ENCODE measurements at places on chromosomes 7 and 10. TPM values are rescaled to one million over a fixed set of nuclear protein-coding genes. Genes with fewer than 3 reads are reported as not detected.

Gene NRP1
- 39.6 TPM for total RNA-seq

Gene RSPH10B2
- total RNA-seq: not detected

DNA sequence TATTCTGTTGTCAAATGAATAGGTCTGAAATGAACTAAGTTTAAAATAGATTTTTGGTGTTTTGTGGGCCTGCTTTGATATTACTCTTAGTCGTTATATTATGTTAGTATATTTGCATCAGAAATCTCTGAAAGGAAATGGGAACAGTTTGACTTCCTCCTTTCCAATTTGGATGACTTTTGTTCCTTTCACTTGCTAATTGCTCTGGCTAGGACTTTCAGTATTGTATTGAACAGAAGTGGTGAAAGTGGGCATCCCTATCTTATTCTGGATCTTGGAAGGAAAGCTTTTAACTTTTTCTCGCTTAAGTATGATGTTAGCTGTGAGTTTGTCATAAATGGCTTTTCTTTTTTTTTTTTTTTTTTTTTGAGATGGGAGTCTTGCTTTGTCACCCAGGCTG lies 273.6 kb upstream of the DKK1 start:
- DNase-seq: no peak

GRCh38 chr7:99562832-99563231 lies 4.4 kb downstream of the ZNF655 start:
- peak; percentile 97 for DNase-seq

- DNase-seq: peak; percentile 89
These were observed 77.7 kb downstream of the ITGB8 start for GRCh38 chr7:20408467-20408826.

DNA sequence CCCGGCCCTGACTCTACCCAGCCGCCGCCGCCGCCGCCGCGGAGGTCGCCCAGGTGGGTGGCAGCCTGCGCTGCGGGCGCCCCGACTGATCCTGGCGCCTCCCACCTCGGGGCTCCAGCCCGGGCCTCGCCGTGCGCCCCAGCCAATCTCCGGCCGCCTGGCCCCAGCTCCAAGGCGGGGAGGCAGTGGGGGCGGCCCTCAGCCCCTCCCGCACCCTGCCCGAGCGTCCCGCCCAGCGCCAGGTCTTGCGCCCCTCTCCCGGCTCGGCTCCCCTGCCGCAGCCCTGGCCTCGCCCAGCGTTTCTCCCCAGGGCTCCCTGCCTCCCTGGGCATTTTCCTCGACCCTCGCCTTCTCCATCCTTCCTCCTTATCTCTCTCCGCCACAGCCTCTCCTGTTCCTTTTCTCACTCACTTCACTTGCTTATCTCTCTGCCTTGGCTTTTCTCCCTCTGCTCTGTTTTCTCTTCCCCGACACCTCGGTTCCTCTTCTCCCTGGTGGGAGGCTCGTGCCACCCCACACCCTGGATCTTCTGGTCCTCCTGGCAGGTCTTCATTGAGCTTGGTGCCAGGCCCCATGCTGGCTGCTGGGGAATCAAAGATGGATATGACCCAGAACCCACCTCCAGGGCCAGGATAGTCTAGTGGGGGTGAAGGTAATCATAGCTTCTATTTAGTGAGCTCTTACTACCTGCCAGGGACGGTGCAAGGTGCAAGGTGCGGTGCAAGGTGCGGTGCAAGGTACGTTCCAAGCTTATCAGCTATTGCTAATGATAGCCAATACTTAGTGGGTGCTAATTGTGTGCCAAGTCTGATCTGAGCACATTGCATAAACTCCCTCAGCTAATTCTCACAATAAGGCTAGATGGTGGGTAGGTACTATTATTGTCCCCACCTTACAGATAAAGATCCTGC lies at the start of gene SFRP5:
SFRP5 (minus strand) TSS at position 87 of the 911 bp plus-strand sequence. CDS start 166 bp downstream, outside the sequence.
- no peak for DNase-seq

GRCh38 chr10:20598590-20598989 lies 298.5 kb downstream of the NEBL start:
- DNase-seq: peak; percentile 88

GRCh38 chr7:14590206-14590605 lies 312.3 kb downstream of the DGKB start:
- DNase-seq: no peak
